ENCODE measurements at places on chromosomes 3 and 15.
A peak's percentile ranks its signal among the peaks of the same experiment; 100 is the strongest.

- no peak for DNase-seq
Observed at GRCh38 chr3:180416111-180416594, 185.8 kb upstream of the TTC14 start.

- no peak for DNase-seq
Observed at GRCh38 chr15:96320703-96321638, 9.5 kb upstream of the NR2F2 start.

DNA sequence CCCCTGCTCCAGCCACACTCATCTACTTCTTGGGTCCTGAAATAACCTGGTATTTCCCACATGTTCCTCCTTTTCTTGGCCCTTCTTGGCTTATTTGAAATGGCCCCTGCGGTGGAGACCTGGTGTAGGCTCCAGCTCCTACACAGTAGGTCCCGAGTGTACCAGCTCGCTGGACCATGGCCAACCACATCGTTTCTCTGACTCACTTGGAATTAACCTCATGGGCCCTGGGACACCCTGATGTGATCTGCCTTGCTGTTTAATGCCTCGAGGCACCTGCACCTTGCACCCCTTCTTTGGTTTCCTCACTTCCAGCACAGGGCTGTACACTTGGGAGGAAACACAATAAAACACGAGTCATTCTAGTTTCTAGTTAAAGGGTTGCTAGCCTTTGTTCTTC, 60.3 kb downstream of the FEM1B start:
- no peak for DNase-seq

GRCh38 chr3:127775398-127776109, 46.8 kb downstream of the MGLL start:
- no peak for DNase-seq

DNA sequence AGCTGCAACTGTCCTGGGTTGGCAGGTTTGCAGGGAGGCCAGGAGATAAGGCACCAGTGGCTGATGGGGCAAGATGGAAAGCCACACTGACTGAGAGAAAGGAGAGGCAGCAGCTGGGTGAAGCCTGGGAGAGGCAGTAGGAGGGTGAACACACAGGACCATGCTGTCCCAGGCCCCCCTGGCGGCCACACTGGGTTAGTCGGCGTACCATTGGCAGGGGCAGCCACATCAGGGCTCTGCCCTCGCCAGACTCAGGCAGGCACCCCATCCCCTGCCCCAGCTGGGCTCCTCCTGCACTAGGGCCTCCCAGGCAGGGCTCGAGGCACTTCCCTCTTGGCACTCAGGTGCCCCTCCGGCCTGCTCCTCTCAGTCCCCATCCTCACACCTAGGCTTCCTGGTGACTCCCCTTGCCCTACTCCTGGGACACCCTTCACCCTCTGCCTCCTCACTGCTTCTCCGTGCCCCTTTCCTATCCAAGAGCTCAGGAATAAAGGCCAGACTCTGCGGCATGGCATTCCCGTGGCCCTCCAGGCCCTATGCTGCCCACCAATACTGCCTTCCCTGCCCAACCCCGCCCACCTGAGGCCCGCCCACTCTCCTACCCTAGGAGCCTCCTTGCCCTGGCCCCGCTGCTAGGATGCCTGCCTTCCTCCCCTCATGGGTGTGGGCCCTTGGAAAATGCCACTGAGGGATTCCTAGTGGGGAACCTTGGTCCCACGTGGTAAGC, 28.7 kb upstream of the DUSP7 start:
- no peak for DNase-seq

GRCh38 chr3:71578054-71578751, 5.3 kb downstream of the FOXP1 start:
- DNase-seq, result no peak

DNA sequence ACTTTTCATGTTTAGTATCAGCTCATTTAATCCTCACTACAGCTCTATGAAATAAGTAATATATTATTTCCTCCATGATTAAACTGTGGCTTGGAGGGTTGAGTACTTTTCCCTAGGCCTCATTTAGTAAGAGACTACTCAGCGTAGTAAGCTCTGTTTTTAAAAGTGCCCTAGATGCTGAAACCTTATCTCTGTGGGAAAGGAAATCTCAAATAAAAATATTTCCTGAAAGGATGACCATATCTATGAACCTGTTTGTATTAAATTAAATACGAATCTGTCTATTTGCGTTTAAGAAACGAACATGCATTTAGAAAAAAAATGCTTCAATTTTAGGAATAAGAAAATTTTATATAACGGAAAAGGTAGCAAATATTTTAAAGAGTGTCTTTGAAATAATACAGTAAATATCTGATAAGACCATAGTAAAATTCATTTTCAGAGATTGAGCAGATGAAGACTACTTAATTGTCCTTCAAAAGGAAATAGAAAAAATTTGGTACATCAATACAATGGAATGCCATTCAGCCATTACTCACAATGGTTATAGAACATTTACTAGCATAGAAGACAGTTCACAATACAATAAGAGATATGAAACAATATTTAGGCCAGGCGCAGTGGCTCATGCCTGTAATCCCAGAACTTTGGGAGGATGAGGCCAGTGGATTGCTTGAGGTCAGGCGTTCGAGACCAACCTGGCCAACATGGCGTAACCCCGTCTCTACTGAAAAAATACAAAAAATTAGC, 56.2 kb downstream of the ATG7 start:
- DNase-seq, result no peak

DNA sequence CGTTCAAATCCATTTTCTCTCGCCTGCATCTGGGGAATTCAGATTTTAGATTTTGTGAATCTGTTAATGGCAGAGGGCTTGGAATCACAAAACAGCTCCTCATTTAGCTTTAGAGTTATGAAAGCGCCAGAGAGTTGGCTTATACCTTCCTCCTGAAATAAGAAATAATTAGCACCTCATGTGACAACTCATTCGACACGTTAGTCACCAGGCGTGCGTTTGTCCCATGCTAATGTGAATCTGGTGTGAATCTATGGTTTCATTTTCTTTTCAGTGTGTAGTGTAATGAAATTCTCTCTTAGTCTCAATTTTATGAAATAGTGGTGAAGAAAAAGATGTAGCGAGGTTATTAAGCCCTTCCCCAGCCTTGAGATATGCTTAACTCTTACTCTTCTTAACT, 89.4 kb downstream of the EDEM1 start:
- DNase-seq, result no peak

DNA sequence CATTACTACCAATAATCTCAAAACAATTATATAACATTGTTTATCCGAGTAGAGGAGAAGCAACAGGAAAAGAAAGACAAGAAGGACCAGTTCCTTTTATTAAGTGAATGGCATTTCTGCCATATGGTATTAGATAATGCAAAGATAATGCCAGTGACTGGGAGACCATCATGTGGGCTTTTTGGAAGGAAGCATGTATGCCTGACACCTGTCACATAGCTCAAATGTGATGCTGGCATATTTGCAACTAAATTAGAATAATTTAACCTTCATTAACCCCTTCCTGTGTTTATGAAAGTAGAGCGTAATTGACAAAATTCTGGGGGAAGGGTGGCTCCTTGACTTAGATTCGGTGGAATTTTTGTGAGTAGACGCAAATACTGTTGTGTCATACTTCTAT, 733.0 kb downstream of the TUSC7 start:
- no peak for DNase-seq

DNA sequence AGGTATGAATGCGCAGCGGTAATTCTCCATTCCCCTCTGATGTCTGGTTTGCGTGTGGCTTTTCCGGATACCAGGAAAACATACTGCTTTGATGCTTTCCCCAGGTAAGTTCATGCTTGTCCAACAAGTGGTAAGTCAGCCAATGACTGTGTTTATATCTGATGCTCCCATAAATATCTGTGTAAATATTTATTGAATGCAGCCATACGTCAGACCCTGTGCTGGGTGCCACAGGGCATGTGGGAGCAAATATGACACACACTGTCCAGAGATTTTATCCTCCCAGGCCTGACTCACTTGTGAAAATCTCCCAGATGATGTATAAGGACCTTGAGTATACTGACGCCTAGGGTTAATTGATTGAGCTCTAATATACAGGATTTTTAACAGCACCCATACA, 29.6 kb upstream of the CEMIP start:
- no peak for DNase-seq

DNA sequence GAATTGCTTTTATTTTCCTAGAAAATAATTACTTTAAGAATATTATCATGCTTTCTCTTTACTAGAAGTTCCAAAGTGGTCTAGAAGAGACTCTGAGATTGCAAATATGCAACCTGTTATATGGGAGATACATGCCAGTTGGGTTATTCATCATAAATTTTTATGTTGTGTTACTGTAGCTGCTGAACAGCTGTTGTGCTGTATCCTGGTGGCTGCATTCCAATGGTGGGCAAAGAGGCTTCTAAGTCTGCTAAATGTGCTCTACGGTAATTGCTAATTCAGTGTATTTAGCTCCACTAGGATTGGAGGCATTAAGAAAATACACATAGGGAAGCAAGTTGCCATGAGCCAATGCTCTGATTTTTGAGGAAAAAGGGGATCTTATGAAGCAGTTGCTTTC, 409.0 kb downstream of the TUSC7 start:
- no peak for DNase-seq

GRCh38 chr3:27349832-27350231, 19.4 kb downstream of the NEK10 start:
- DNase-seq, result no peak

- DNase-seq, result no peak
Observed at GRCh38 chr15:81575436-81576123, 201.6 kb upstream of the TMC3 start.

DNA sequence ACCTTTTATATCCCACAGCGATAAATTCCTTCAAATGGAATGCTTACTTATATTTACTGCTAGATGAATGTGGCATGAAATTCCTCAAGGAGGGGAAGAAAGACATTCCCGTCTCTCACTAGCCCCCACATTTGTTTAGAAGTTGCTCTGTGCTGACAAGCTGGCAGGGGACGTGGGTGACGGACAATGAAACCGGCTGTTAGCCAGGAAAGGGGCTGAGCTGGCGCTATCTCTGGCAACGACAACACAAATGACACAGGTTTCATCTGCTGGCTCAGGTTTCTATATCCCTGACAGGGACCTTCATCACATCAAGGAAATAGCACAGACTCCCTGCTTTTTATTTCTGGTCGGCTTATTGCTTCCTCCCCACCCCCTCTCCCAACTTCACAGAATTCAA, 15.8 kb downstream of the RUVBL1 start:
- no peak for DNase-seq

DNA sequence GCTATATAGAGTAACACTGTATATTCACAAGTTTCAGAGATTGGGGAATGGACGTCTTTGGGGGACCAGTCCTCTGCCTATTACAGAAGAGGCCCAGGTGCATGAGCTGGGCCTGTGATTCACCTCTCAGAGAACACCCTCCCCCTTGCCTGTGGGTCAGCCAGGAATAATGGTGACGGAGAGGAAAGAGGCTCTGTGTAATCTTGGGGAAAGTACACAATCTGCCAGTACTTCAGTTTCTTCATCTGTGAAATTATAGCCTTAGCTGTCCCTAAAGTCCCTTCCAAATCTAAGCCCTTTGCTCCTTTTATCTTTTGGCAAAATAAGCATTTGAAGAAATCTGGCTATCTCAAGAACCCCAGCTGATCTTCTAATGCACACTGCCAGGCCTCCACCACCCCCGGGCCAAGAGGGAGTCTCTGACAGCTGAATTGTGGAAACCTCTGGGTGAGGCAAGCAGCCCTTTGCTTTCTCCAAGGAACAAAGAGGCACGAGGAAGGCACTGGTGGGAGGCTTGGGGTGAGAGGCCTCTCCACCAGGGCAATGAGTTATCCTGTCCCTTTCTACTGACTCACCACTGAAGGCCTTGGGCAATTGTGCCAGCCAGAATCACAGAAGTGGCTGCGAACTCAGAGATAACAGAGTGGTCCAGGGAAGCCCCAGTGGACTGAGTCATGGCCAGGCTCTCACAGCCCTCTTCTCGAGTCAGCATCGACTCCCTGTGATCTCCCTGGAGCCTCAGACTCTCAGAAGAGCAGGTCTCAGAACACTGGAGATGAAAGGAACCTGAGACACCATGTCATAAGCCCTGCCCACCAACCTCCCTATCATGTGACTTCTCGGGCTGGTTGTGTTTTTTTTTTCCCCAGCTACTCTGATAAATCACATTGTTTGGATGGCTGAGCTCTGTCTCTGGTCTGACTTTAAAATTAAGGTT, 31.8 kb downstream of the CCNL1 start:
- peak; percentile 79 for DNase-seq

- DNase-seq, result no peak
Observed at GRCh38 chr3:69458803-69459365, 73.0 kb upstream of the FRMD4B start.

DNA sequence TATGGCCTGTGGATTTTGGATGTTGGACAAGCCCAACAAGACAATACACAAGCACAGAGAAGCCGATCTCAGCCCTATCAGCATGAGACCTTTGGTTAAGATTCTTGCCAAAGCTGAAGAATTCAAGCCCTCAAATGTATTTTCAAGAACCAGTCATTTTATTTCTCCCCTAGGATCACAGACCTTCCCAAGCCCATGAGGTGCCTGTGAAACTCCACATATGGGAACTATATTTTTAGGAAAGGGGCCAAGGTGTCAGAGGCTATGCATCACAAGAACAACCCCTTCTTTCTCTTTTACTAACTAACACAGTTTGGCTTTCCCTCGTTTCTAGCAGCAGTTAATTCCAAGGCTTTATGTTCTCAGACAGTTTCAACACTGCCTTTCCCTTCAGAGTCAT, 364.5 kb downstream of the MAGI1 start:
- no peak for DNase-seq

DNA sequence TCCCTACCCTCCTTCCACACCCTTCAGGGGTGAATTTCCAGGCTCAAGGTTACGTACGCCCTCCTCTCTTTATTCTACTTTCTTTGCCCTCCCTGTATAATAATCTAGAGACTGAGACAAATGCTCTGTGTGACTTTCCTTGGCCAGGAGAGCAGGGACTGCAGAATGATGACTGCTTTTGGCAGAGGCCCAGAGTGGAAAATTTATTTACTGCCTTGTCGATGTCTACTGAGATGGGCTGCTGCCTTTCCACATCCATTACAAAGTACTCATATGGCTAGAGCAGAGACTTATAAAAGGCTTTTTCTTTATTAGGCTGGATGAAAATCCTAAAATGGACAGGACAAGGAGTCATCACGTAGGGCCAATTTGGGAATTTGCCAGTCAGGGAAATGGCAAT, 576.2 kb downstream of the TUSC7 start:
- no peak for DNase-seq

- DNase-seq, result no peak
Observed at GRCh38 chr3:85433319-85433718, 474.5 kb downstream of the CADM2 start.

GRCh38 chr15:77547801-77548588, 84.7 kb downstream of the LINGO1 start:
- no peak for DNase-seq

- no peak for DNase-seq
Observed at GRCh38 chr3:53114412-53115074, 15.7 kb downstream of the RFT1 start.
